ENCODE measurements at places on chromosomes 4 and X. TPM values are rescaled to one million over a fixed set of nuclear protein-coding genes. Genes with fewer than 3 reads are reported as not detected.

The FAM114A1 gene
- total RNA-seq: 30.6 TPM

- H3K27ac ChIP-seq: peak overlapping the region; percentile 81
- no peaks in the 10 kb centered on the region for H3K27me3 ChIP-seq
- H3K36me3 ChIP-seq: no peaks in the 10 kb centered on the region
Observed at GRCh38 chr4:147617841-147618691, 869 bp downstream of the TMEM184C start.

- no peak for DNase-seq
- H3K4me1 ChIP-seq: peaks cover 37% of the 10 kb centered on the region
- H3K27me3 ChIP-seq: no peaks in the 10 kb centered on the region
- H3K27ac ChIP-seq: no peak overlapping the region
- H3K36me3 ChIP-seq: no peaks in the 10 kb centered on the region
Observed at GRCh38 chrX:71182871-71183270, 38.2 kb downstream of the NLGN3 start.

DNA sequence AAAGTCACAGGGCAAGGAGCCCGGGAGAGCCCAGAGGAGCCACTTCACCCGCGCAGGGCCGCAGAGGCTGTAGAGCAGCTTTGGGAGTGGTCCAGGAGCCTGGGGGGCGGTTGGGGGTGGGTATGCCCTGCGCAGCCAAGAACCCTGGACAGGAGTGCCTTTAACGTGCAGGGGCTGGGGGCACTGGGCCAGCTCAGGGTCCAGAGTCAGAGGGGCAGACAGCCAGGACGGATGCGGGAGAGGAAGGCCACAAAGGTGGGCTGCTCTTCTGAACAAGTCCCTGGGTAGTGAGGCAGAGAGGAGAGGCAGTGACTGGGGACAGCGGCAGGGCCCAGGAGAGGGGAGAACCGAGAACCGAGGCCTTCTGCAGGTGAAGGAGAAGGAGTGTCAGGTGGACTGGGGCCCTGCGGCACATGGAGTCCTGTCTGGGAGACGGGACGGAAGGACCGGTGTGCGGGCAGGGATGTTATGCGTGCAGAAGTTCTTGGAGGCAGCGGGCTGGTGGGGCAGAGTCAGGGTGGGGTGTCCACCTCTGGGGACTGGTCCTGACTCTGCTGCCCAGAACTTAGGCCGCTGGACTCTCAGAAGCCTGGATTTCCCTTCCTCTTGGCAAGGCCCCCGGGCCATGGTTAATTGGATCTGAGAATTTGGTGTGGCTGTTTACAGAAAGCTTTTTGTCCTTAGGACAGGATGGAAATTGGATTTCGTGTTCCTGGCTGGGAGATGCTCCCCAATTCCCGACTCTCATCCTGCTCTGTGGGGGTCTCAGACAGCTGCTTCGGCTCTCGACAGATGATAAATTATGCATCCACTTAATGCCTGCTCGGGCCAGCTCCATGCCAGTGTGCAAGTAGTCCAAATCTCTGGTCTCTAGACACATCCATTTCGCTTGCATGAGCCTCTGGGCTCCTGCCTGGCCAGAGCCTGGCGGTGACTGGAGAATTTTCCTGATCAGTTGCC, 31.9 kb downstream of the ADRA2C start:
- H3K27ac ChIP-seq: no peak overlapping the region
- H3K4me1 ChIP-seq: no peaks in the 10 kb centered on the region
- H3K27me3 ChIP-seq: no peaks in the 10 kb centered on the region
- H3K4me3 ChIP-seq: no peak overlapping the region

GRCh38 chr4:42371305-42372252, 25.7 kb upstream of the SHISA3 start:
- DNase-seq: peak; percentile 23
- H3K4me1 ChIP-seq: no peaks in the 10 kb centered on the region
- no peaks in the 10 kb centered on the region for H3K27me3 ChIP-seq
- no peak overlapping the region for H3K27ac ChIP-seq

The TCEAL6 gene
- total RNA-seq: not detected

The CCDC110 gene
- total RNA-seq: 20.1 TPM

GRCh38 chrX:13492286-13492685, 77.1 kb upstream of the EGFL6 start:
- H3K36me3 ChIP-seq: no peaks in the 10 kb centered on the region
- no peak for DNase-seq
- H3K27me3 ChIP-seq: no peaks in the 10 kb centered on the region
- no peak overlapping the region for H3K4me3 ChIP-seq

The MID1 gene
- 4.9 TPM for total RNA-seq

DNA sequence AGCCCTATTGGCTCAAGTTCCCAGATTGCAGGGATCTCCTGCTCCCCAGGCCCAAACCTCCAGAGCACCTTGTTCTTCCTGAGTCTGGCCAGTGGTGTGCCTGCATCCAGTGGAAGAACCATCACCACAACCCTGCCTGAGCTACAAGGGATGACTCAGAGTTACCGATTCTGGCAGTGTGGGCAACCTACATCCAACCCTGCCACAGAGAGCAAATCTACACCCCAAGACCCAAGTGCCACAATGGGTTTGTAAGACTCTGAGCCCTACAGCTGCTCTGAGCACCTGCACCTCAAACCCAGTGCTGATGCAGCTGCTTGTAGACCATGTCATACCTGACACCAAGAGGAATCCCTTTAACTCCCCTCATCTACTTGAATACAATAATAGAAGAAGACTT, 110.0 kb downstream of the SOWAHB start:
- no peaks in the 10 kb centered on the region for H3K27me3 ChIP-seq
- DNase-seq: no peak
- no peaks in the 10 kb centered on the region for H3K36me3 ChIP-seq
- no peak overlapping the region for H3K4me3 ChIP-seq
- H3K27ac ChIP-seq: no peak overlapping the region

- no peak overlapping the region for H3K27ac ChIP-seq
- no peak for DNase-seq
Observed at GRCh38 chr4:30605616-30606190, 114.5 kb upstream of the PCDH7 start.

DNA sequence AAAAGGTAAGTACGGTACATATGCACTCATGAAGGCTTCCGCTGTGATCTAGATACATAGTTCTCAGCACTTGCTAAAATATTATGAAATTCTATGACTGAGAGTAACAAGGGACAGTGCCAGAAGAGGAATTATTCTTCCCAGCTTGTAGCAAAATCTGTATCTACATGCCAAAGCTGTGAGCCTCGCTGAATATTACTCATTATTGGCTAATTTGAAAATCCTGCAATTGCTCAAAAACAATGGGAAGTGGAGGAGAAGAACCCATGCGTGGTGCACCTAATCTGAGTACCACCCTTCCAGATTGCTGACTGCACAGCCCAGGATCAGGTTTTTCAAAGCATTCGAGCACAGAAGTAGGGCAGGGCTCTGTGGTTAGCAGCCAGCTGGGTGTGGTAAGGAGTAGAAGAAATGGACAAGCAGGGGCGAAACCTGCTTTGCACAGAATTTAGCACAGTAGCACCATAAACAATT, 17.4 kb upstream of the PDCL2 start:
- DNase-seq: no peak
- no peaks in the 10 kb centered on the region for H3K36me3 ChIP-seq
- H3K27ac ChIP-seq: no peak overlapping the region
- no peak overlapping the region for H3K4me3 ChIP-seq

The PDGFRA gene
- total RNA-seq: 56.0 TPM

The CYBB gene
- 3.6 TPM for total RNA-seq

The NPY2R gene
- under 0.01 TPM for total RNA-seq

The HHIP gene
- total RNA-seq: 0.66 TPM

DNA sequence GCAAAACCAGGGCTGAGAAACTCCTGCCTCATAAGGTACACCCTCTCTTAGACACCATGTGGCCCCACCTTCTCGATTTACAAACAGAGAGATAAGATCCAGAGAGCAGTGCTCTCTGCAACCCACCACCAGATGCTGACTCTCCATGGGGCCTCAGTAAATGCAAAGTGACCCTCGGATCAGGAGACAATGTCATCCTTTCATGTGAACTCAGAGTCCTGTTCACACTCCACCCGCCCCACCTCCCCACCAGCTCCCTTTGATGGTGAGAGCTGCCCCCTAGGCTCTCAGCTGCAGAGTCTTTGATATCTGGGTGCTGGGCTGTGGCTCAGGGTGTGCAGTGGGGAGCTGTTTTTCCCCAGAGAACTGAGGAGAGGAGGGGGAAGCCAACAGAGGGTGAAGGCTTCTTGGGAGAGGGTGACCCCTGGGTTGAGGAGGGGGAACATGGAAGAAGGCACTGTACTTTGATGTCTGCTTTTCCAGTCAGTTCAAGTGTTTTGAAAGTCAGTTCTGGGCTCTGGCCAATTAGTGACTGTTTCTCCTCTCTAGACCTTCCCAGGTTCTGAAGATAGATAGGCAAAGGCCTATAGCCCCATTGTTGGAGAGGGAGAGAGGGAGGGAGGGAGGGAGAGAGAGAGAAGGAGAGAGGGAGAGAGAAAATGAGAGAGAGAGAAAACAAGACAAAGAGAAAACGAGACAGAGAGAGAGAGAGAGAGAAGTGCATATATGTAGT, 88.2 kb downstream of the SCD5 start:
- DNase-seq: no peak
- H3K27me3 ChIP-seq: no peaks in the 10 kb centered on the region
- no peaks in the 10 kb centered on the region for H3K36me3 ChIP-seq
- H3K4me3 ChIP-seq: no peak overlapping the region
- no peak overlapping the region for H3K27ac ChIP-seq

DNA sequence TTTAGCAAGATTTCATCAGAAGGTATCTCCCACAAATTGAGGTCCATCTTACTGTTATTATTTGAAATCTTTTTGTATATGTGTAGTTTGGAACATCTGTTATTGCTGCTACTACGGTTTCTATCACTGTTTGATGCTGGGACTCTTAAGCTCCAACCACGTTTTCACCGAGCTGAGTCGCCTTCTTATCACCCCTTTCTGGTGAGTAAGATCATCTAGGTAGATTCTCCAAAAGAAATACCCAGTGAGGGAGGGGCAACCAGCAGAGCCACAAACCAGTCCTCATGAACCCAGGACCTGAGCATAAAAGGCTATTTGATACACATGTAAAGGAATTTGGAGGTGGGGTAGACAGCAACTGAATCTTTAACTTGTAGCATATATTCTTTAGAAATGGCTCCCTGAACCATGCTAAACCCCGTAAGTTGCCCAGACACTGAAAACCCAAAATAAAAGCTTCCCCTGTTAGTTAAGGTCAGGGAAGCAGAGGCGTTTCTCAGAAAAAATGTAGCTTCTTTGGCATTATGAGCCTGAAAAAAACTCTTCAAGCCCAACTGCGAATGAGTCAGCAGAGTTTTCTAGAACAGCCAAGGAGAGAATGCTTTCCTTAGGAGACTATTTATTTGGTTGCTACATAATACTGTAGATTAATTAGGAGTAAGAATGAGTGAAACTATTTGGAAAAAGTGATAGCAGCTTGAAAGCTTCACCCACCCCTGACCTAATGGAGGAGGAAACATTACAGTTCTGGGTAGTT, 53.8 kb upstream of the ATXN3L start:
- no peaks in the 10 kb centered on the region for H3K4me1 ChIP-seq
- H3K36me3 ChIP-seq: no peaks in the 10 kb centered on the region
- no peaks in the 10 kb centered on the region for H3K27me3 ChIP-seq
- H3K4me3 ChIP-seq: no peak overlapping the region

GRCh38 chr4:118760092-118760491, 74.9 kb downstream of the METTL14 start:
- H3K4me1 ChIP-seq: peaks cover 40% of the 10 kb centered on the region
- H3K27ac ChIP-seq: no peak overlapping the region
- DNase-seq: no peak
- no peak overlapping the region for H3K4me3 ChIP-seq
- H3K36me3 ChIP-seq: peaks cover 13% of the 10 kb centered on the region

GRCh38 chr4:67475155-67475554, 70.1 kb downstream of the CENPC start:
- no peak for DNase-seq
- H3K27me3 ChIP-seq: no peaks in the 10 kb centered on the region
- no peaks in the 10 kb centered on the region for H3K4me1 ChIP-seq
- H3K36me3 ChIP-seq: peaks cover 6% of the 10 kb centered on the region
- no peak overlapping the region for H3K27ac ChIP-seq

The C4orf33 gene
- 14.3 TPM for total RNA-seq

The TCEAL8 gene
- 10.9 TPM for total RNA-seq

- no peak overlapping the region for H3K4me3 ChIP-seq
- no peaks in the 10 kb centered on the region for H3K36me3 ChIP-seq
- H3K27ac ChIP-seq: no peak overlapping the region
- peaks cover 4% of the 10 kb centered on the region for H3K4me1 ChIP-seq
Observed at GRCh38 chrX:78029663-78030062, 60.2 kb upstream of the PGAM4 start.

- no peaks in the 10 kb centered on the region for H3K27me3 ChIP-seq
- DNase-seq: no peak
- H3K27ac ChIP-seq: peak overlapping the region; percentile 43
- peaks cover 47% of the 10 kb centered on the region for H3K4me1 ChIP-seq
Observed at GRCh38 chrX:12986164-12986779, 11.4 kb downstream of the TMSB4X start.

GRCh38 chr4:163392328-163392727, 48.6 kb downstream of the NPY5R start:
- DNase-seq: no peak
- H3K4me1 ChIP-seq: no peaks in the 10 kb centered on the region
- H3K27ac ChIP-seq: no peak overlapping the region
- no peak overlapping the region for H3K4me3 ChIP-seq

All from body of pancreas (tissue), 4 donors.